ENCODE measurements at places on chromosomes 7 and 10.
A peak's percentile ranks its signal among the peaks of the same experiment; 100 is the strongest.

DNA sequence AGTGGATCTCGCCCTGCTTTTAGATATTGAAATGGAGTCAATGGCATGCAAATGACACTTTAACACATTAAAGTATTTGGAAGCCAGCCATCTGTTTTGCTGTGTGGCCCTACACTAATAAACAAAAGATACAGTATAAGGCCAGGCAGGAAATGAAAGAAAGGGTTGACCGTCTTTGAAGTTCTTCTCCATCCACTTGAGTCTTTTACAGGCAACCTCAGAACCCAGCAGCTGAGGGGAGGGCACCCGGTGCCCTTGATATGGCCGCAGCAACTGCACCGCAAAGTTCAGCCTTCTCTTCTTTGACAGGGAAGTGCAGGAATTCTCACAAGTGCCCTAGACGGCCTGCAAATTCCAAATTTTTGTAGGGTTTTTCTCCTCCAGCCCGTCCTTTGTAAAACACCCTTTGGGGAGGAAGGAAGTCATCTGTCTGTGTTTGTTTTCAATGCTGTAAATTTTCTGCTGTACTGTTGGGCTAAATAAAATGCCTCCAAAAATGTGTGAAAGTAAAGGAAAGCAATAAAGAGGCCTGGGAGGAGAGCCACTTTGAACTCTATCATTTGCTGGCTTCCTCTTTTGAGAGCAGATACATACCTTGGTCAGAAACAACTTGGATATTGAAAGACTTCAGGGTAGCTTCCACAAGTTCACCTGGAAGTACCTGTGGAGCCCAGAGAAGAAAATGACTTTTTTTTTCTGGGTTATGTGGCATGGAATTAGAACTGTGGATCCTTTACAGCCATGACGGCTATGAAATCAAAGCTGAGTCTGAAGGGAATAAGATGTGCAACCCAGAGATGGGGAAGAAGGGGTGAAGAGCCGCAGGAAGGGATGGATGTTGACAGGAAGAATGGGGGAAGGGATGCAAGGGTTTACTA, 3.6 kb downstream of the HOXA1 start:
- no peak for DNase-seq

GRCh38 chr10:96833220-96834001, 1.3 kb downstream of the LCOR start:
- DNase-seq = no peak

- no peak for DNase-seq
These were observed 701 bp upstream of the GBX1 start for GRCh38 chr7:151168003-151168786.

- DNase-seq = no peak
These were observed 8.2 kb downstream of the ANKMY2 start for GRCh38 chr7:16637379-16637778.

DNA sequence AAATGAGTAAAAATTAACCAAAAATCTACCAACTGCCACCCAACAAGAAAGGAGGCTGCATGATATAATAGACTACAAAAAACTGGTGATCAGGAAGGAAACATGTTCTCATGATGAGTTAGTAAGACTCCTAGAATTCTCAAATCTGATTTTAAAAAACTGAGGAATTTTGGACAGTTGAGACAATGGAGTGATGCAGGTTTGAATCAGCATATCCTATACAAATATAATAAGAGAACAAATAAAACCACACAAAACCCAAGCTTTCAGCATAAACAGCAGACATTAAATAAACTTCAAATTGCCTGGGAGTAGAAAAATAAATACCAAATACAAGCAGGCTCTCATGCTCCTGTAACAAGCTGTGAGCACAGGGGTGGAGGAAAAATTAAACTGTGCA, 57.8 kb downstream of the SLC25A40 start:
- DNase-seq = no peak

DNA sequence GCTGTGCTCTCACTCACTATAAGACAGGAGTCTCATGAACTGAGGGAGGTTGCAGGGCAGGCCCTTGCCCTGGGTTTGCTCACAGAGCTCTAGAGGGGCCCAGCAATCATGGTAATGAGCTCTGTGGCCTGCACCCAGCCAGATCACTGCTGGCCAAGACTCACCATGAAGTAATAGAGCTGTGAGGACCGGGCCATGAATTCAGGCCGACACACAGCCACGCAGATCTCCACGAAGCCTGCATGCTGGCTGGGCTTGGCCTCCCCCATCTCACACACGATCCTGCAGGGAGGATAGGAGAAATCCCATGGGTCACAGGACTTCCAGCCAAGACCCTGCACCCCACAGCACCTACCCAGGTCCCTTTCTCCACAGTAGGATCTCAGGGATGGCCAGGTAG, 382.4 kb downstream of the PLXNA4 start:
- no peak for DNase-seq

DNA sequence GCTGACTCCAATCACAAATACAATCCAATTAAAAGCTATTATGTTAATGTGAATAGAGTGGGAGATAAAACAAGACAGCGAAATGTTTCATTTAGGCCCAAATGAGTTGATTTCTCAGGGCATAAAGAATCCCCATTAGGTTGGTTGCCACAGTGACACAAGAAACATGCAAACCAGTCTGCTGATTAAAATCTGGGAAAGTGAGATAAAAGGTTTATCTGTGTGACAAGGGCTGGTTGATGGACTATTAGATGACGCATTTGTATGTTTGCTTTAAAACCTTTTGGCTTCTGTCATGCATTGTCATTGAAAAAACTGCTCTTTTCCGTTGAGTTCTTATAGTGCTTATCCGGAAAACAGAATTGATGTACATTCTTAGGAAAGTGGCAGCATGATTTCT, 658.2 kb downstream of the GATA3 start:
- DNase-seq = no peak

- DNase-seq = no peak
These were observed 105.7 kb upstream of the PPIF start for GRCh38 chr10:79241629-79241989.

DNA sequence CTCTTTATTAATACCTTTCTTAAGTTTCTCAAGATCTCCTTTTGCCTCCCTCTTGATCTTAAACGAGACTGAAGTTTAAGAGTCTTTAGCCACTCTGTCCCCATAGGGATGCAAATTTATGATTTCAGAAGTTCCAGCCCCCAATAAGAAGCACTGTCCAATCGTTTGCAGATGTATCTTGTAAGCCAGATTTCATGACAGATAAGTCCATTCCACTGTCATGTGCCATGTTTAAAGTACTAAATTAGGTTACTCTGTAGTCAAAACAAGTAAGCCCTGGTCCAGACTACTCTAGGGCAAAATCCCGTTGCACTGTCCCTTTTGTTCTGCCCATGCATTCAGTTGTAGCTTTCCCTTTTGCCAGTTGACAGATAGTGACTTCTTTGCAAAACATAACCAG, 157.2 kb upstream of the KAT6B start:
- no peak for DNase-seq

DNA sequence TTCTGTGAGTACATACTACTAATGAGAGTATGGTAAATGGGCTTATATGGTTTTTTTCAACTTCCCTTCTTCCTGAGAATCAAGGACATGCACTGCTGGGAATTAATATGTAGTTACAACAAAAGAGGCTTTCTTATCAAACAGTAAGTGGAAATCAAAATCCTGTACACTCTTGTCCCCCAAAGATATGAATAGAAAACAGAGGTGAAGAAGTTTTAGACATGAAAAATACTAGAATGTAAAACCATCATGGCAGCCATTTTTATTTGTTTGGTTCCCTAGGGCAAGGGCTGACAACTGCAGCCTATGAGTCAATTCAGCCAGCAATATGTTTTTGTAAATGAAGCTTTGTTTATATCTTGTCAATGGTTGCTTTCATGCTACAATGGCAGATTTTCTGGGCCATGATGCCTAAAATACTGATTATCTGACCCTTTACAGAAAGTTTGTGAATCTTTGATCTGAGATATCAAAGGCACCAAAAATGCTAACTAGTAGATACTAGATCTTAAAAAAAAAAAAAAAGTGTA, 422.4 kb downstream of the PARD3 start:
- no peak for DNase-seq

DNA sequence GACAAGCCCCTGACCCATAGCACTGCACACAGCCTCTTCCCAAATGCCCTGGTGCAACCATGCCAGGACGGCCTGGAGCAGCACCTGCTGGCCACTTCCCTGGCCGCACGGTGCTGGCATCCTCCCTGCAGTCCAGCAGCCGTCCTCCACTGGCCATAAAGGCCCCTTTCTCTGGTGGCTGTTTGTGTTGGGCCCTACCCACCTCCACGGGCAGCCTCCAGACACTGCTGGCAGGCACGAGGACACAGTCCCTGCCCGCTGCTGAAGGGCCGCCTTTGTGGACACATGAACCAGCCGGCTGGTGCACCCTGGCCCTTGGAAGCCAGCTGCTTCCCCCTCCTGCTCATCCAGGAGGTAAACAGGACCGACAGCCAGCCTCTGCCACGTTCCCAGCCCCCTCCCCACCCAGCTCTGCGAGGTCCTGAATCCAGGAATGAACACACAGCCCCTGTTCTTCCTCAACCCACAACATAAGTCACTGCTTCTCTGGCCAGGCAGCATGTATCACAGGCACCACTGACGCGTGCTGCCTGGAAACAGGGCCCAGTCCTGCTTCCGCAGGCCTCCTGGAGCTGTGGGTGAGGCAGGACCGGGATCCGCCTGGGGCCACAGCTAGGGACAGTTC, 43.8 kb downstream of the SPOCK2 start:
- no peak for DNase-seq

DNA sequence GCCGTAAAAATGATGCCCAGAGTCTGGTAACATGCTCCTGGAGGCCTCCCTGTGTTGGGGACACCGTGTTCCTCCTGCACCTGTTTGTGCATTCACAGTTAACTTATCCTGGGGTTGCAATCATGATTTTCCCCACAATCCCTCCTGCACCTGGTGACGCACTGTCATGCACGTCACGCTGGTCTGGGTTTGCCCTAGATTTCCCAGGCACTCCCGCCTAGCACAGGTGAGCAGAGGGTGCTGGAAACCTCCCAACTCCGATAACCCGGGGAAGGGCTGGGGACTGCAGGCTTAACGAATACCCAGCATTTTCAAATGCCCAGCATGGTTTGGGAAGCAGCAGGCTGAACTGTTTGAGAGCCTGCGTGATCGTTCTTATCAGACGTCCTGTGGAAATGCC, 427.1 kb downstream of the TCERG1L start:
- DNase-seq = no peak

GRCh38 chr10:69588358-69588757, 15.1 kb upstream of the NEUROG3 start:
- DNase-seq = no peak

- DNase-seq = no peak
These were observed 154.9 kb downstream of the EVX1 start for GRCh38 chr7:27397503-27397902.

DNA sequence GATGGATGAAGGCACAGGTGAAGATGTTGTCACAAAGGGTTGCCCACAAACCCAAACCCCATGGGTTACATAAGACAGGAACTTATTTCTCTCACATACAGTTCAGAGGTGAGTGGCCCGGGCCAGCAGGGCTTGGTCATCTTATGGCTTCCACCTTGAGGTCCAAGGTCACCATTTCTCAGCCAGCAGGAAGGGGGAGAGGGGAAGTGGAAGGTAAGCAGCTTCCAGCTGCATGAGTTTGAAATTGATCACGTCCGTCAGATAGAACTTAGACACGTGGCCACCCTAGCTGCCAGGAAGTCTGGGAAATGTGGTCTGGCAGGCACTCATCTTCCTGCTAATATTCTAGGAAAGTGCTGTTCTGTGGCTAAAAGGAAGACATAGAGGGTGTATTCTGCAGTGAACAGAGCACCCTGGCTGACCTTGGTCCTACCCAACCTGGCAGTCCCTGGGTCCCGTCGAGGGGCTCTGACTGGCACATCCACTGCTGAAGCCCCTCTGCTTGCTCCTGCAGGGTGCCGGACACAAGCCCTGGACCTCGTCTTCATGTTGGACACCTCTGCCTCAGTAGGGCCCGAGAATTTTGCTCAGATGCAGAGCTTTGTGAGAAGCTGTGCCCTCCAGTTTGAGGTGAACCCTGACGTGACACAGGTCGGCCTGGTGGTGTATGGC, 49.5 kb downstream of the VWA2 start:
- DNase-seq = no peak

DNA sequence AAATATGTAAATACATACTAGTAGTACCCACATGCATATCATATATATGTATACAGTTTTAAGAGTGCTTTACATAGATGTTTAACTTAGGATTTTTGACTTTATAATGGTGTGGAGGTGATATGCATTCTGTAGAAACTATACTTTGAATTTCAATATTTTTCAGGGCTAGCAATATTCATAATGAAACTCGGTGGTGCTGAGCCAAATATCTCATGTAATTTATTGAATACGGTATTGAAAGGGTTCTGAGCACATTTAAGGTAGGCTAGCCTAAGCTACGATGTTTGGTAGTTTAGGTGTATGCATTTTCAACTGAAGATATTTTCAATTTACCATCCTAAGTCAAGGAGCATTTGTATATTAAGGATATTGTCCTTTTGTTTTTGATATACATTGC, 36.0 kb downstream of the ZNRF2 start:
- DNase-seq = no peak

- no peak for DNase-seq
These were observed 122.3 kb downstream of the VIPR2 start for GRCh38 chr7:159022238-159022993.

- no peak for DNase-seq
These were observed 324.7 kb upstream of the AKR1E2 start for GRCh38 chr10:4501306-4501705.

- DNase-seq = no peak
These were observed 253.2 kb downstream of the BMPER start for GRCh38 chr7:34158368-34159153.

GRCh38 chr10:3274414-3274813, 101.8 kb upstream of the PITRM1 start:
- DNase-seq = no peak

DNA sequence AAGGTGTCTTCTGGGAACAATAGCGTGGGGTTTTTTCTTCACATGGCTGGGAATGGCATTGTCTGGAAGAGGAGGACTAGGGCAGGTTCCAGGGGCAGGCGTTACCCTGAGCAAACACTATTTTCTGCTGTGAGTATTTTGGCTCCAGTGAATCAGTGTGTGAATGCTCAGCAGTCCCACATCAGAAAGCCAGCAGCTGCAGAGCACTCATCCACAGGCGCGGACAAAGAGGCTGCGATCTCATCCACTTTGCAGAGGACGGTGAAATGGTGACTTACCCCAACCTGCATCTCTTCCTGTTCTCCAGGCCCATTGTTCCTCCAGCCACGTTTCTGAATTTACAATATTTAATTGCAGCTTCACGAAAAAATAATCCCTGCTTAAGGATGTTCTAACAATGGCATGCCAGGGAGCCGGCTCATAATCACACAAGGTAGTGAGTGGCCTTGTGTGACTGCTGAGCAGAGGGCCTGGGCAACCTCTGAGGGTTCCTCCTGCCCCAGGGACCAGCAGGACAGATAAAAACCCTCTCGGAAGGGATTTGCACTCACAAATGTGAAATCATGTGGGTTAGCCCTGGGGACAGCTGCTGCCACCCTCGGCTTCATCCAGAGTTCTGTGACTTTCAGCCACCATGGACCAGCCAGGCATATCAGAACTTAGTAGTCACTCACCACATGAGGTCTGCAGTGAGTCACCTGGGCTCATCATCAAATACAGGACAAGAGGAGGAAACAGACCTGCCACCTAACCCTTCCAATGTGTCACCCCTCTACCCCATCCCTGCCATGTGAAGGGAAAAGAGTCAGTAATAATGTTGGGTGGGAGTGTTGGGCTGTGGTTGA, 65.0 kb upstream of the EN2 start:
- peak; percentile 35 for DNase-seq

Data from NCI-H1092 (cell line).